ENCODE measurements at places on chromosomes 12 and 14.

DNA sequence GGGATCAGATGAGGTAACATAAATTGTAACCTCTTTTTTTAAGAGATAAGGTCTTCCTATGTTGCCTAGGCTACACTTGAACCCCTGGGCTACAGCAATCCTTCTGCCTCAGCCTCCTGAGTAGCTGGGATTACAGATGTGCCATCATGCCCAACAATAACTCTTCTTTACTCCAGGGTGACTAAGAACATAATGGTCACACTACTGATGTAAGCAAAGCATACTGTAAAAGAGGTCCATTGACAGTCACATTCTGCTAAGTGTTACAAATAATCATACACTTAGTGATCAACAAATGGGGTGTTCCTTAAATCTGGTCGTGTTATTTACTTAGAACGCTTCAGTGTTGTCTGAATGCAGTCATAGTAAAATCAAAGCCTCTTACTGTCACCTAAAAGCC lies 68.9 kb downstream of the EPS8 start:
- DNase-seq, result no peak

DNA sequence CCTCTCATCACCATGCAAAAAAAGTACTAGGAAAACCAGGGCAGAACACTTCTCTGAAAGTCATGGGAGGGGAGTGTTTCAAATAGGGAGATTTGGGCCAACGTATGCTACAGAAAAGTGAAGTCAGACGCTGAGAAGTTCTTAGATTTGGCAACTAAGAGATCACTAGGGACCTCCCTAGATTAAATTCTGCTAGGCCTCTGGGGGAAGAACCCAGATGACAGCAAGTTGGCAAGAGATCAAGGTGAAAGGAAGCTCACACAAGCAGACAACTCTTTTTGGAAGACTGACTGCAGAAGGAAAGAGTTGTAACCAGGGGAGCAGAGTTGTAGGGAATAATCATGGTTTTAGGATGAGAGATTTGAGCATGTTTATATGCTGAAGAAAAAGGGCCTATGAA lies 20.7 kb downstream of the IQSEC3 start:
- DNase-seq, result no peak

DNA sequence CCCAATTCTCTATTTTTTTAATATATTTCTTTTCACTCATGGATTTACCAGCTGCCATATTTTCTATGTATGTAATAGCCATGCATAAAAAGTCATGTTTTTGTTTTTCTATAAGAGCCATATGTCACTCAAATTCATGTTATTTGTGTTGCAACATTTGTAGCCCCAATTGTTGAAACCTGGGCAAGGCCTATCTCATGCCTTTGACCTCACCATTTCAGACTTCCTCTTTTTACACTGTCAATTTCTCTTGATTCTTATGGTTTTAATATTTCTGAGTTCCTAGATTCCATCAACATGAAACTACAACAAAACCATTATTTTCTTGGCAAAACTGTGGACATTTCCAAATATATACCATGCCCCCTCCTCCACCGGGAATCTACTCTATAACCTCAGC lies 647.5 kb downstream of the C12orf50 start:
- no peak for DNase-seq

- DNase-seq, result no peak
These were observed 496.9 kb upstream of the TMEM132C start for GRCh38 chr12:127770118-127770517.

DNA sequence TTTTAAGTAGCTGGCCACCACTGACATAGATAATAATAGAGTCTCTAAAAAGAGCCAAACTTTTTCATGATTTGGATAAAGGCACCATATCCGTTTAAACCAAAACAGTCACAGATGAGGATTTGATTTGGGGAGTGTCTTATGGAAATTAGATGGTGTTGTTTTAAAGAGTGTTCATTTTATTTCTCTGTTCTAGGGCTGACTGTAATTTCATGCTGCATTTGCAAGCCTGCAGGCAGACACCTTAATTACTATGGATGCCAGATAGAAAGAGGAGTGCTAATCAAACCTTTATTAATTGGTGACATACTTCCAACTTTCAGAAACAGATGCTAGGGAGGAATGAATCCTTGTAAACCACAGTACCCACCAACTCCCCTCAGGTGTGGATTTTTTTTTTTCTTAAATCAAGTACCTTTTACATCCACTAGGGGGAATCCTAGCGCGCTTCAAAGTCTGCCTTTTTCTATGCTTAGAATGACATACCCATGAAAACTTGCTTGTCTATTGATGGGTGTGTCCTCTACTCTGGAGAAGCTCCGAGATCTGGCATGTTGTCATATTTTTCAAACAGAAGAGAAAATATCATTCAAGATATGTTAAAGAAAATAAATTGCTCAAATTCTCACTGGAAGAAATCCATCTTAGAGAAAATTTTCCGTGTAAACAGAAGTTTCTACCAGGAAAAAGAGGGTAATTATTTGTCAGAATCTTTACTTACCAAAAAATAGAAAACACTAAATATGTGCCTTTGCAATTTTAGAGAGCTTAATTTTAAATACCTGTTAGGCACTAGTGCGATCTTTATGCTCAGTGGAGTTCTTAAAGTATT lies 14.2 kb upstream of the PLXNC1 start:
- DNase-seq, result peak; percentile 63

GRCh38 chr14:102697501-102697900 lies 79.7 kb upstream of the TRAF3 start:
- no peak for DNase-seq

- no peak for DNase-seq
These were observed 80.3 kb downstream of the WDR20 start for GRCh38 chr14:102220031-102220430.

GRCh38 chr12:84632556-84632955 lies 280.0 kb downstream of the SLC6A15 start:
- DNase-seq, result no peak

DNA sequence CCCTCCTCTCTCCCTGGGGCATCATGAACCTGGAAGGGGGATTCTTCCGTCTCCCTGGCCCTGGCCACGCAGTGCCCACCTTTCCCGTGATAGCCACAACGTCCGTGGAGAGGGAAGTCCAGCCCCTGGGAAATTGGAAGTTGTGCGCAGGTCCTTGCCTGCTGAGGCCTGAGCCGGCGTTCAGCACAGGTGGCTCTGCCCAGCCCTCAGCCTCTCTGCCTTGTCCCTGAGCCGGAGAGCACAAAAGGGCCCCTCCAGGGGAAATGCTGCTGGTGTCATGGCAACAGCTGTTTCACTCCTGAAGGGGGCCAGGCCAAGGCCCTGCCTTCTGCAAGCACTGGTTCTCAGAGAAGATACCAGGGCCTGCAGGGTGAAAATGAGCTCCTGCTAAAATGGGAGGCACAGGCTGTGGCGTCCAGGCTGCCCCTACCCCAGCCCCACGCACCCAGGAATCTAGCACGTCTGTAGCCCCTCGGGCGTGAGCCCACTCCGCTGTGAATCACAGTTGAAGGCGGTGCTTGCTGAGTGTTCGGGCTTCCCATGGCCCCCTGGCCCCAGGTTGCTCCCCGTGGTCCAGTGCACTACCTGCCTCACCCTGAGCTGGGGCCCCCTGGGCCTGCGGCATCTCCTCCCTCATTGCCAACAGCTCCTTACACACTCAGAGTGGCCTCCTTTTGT lies 149.4 kb downstream of the ADGRD1 start:
- no peak for DNase-seq

- DNase-seq, result no peak
These were observed at the start of gene OR4Q3 for GRCh38 chr14:19743256-19743655. TSS of gene OR4Q3 (plus strand) at chr14:19743571.

DNA sequence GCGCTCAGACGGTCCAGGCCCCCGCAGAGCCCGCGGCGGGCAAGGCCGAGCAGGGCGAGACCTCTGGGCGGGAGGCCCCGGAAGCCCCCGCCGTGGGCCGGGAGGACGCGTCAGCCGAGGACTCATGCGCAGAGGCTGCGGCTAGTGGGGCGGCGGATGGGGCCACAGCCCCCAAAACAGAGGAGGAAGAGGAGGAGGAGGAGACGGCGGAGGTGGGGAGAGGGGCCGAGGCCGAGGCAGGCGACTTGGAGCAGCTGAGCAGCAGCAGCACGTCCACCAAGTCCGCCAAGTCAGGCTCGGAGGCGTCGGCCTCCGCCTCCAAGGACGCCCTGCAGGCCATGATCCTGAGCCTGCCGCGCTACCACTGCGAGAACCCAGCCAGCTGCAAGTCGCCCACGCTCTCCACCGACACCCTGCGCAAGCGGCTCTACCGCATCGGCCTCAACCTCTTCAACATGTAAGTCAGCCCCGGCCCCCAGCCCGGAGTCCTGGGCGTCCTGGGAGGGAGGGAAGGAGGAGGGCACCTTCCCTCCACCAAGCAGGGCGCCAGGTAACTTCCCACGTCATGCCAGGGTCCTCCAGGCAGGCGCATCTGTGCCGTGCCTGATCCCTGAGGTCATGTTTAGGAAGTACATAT lies 72.4 kb downstream of the IQSEC3 start:
- no peak for DNase-seq

DNA sequence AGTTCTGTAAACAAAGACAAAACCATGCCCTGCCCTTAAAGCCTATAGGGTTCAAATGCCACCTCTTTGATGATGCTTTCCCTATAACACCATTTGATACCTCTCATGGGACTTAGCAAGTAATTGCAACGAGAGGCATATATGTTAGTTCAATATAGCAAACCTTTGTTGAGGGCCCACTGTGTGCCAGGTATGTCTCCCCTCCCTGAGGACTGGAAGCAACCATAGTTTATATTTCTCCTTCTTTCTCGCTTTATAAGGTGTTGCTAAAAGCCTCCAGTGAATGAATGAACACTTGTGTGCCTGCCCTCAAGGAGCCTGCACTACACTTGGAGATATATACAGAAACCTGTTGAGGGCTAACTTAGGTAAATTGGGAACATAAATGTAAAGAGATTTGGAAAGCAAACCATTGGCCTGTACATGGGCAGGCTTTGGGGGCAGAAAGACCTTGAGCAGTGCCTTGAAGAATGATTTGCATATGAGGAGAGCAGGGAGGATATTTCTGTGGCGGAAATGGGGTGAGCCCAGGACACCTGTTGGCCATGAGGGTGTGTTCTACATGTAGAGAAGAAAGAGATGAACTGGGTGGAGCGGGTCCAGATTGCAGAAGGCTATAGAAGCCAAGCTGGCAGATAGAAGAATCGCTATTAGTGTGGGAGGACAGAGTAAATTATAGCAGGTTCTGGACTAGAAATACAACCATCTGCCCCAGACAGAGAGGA lies 1.8 kb upstream of the CKAP4 start:
- no peak for DNase-seq

- DNase-seq, result no peak
These were observed 131.5 kb downstream of the GPR135 start for GRCh38 chr14:59333668-59334067.

- peak; percentile 66 for DNase-seq
These were observed 64.2 kb downstream of the DNAI7 start for GRCh38 chr12:25130741-25131188.

DNA sequence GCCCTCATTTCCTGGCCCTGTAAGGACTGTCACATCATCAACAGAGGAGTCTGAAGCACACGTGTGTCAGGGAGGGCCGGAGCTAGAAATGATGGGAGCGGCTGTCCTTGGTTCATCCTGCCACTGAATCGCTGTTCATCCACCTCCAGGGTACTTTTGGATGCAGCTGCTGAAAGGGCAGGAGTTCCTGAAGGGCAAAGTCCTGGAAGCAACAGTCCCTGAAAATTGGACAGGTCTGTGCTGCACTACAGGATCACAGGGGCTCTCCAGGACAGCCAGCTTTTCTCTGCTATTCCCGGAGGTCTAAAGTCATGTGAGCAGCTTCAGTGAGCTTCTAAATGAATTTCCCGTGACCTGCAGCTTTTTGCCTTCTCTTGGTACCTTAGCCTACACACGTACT lies 17.7 kb downstream of the POU6F1 start:
- no peak for DNase-seq

DNA sequence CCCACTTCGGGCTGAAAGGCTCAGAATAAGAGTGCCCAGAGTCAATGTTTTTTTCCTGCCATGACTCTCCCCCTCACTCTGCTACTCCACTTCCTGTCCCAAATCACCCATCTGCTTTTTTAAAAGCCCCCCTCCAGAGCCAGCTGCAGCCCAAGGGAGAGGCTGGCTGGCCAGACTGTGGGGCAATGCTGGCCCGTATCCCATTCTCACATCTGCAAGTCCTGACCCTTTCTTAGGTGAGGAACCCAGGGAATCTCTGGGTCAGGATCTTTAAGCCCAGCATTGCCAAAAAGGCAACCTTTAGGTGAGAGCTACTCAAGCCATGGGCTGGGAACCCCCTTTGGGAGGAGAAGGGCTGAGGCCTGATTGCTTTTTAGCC lies 1.7 kb upstream of the ITGA5 start:
- no peak for DNase-seq

DNA sequence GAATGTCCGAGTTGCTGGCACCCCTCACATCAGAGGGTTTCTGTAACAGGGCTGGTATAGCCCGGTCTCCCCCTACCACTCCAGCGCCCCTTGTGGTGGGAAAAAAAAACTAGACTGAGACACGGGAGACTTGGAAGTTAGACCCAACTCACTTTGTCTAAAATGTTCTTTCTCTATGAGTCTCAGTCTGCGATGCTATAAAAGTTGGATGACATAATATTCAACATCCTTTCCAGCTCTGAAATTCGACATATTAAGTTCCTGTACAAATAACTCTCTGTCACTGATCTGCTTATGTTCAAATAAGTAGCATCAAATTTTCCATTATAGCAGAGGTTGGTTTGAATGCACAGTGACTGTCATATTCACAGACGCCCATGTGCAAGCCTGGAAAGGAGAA lies 25.7 kb upstream of the TC2N start:
- DNase-seq, result peak; percentile 32
